ENCODE measurements at places on chromosomes 6 and 20.

GRCh38 chr20:37651932-37652331, 41.9 kb upstream of the CTNNBL1 start:
- DNase-seq: no peak

DNA sequence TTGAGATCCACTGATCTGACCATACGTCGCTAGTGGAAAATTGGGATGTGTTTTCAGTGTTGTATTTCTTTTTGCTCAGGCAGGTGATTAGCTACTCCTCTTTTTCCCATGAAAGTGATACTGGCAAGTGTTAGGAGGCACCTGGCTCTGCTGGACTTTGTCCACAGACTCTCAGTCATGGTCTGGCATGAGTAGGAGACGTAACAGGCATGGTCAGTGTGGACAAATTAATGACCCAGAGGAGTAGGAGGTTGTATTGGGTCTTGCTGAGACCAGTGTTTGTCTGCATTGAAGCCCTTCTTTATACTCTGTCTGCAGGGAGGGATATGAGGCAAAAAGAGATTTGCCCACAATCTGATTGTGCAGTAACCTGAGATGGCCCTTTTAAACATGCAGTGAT, 178.7 kb downstream of the DTNBP1 start:
- DNase-seq: no peak

DNA sequence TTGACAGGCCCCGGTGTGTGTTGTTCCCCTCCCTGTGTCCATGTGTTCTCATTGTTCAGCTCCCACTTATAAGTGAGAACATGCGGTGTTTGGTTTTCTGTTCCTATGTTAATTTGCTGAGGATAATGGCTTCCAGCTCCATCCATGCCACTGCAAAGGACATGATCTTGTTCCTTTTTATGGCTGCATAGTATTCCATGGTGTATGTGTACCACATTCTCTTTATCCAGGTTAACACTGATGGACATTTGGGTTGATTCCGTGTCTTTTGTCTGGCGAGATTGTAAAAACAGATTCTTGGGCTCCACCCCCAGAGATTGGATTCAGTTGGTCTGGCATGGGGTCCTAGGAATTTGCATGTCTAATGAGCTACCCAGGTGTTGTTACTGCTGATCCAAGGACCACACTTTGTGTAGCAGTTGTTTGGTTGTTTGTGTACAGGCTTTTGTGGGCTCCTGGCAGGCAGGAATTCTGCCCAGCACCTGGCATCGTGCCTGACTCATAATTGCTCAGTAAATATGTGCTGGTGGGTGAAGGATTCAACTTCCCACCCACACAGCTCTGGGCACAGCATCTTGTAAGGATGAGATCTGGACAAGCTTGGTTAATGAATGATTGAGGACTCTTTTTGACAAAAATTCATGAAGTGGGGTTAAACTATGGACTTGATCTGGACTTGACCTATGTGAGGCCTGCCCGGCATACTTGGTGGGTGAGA, 5.2 kb downstream of the TOX2 start:
- no peak for DNase-seq

DNA sequence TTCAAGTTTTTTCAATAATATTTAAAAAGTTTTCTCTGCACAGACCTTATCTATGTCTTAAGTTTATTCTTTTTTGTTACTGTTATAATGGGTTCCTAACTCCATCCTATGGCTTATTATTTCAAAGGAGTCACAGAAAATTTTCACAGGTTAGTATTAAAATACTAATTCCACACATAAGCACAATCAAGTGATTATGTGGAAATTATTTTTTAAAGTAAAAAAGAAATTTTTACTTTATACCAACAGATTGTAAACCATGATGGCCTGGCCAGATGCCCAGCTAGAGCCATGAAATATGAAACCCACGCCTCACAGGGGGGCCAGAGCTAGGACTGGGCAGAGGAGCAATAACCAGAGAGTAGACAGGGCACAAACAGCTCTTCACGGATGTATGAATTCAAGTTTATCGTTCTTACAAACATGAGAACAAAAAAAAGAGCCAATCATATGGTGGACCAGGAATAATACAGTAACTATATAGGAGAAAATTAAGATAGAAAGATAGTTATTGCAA, 34.0 kb downstream of the NUDT3 start:
- DNase-seq: no peak

- DNase-seq: no peak
Measured at GRCh38 chr6:64415926-64416325, 780.3 kb downstream of the PHF3 start.

- no peak for DNase-seq
Measured at GRCh38 chr20:9253006-9253539, 184.2 kb downstream of the PLCB4 start.

DNA sequence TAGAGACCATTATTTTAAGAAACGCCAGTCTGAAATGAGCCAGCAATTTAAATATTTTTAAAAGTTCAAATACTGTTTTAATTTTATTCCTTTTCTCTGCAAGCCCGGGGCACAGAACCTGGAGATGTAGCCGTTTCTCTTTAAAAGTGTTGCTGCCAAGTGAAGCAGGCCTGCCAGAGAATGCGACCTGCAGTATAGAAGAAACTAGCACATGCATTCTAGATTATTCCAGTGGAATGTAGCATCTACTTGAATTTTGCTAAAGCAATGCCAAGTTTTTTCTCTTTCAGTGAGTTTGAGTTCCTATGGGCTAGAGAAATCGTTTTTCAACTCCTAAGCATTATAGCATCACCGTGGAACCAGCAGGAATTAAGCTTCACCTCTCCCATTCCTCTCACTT, 101.3 kb downstream of the QRSL1 start:
- no peak for DNase-seq

GRCh38 chr6:111740506-111740905, 132.7 kb downstream of the FYN start:
- no peak for DNase-seq

DNA sequence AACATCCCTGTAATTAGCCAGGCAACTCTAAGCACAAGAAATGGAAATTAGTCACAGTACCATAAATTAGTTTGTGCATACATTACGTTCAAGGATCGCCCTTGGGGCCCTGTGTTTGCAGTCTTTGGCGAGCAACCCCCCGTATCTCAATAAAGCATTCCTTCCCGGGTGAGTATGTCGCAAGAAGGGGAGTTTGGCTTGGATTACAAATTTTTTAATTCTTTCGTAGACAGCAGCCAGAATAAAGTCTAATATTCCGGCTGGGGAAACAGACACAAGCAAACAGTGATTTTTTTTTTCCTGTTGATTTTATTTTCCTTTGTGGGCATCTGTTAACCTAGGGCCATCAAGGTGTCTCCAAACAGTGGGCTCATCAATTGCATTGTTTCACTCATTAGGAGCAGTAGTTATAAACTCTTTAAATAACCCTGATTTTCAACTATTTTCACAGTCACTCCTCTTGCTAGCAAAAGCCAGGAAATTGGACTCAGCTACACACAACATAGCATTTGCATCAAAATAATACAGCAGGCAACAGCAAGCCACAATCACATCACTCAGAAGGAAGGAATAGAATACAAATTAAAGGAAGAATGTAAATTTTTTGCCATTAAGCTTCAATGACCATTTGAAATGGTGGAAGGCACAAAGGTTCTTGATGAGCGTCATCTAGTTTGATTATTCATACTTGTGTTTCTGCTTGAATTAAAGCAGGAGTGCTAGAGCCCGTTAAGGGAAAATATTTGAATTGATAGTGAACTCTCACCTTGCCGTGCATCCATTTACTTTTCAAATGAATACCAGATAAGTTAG, 85.3 kb downstream of the LINC00237 start:
- no peak for DNase-seq

DNA sequence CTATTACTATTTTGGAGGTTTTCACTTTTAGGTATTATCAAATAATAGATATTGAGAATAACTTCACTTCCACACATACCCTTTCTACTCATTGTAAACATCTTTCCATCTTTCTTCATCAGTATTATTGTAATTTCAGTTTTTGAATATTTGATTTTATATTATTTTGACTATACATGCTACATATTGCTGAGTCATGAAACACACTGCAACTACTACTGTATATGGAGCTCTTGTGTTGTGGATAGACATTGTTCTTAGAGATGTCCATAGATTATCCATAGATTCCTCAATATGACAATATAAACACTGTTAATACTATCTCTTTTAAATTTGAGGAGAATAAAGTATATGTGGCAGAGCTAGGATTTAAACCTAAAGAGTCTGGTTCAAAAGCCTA, 819 bp upstream of the IMPG1 start:
- DNase-seq: no peak

DNA sequence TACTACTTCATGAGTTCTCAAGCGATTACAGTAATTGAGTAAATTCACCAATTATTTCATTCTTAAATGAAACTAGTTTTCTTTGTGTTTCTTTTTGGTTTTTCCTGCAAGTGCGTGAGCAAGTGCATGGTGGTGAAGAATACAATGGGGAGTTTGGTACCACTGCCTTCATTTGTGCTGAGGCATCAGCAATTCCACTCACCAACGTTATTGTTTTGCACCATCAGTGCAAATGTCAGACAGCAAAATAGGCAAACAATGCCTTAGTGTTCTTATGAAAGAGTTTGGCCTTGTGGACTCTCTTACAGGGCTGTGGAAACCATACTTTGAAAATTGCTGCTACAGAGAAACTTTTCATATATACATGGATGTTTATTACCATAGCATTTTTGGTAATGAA, 8.2 kb downstream of the CDH26 start:
- no peak for DNase-seq

- DNase-seq: peak; percentile 49
Measured at GRCh38 chr6:142112451-142113061, 20.2 kb upstream of the GJE1 start.

DNA sequence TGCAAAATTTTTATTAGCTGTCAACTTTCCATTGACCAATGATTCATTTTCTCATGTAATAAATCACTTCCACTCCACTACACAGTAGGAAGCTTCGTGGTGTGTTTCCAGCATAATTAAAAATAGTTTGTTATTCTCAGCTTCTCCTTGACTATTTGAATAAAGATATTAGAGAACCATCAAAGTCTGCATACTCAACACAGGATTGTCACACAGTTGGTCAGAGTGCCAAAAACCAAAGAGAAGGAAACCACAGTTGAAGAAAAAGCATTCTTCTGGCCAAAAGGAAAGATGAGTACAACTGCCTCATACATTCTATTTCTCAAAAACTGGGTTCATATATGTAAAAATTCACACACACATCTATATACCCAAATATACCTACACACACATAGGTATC, 455.1 kb upstream of the HSF2 start:
- no peak for DNase-seq

DNA sequence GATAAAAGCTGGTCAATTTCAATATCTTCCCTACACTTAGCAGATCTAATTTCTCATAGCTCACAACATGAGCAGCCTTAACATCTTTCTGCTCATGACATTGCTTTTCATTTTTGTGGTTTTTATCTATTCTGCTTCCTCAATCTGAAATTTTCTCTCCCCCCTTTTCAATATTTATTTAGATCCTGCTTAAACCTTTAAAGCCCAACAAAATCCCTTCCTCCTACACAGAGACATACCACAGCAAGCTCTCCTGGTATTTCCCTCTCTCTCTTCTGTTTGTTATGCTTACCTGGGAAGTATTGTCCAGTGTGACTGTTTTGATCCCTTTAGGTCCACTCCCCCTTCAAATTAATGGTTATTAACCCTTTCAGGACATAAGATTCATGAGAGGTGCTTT, 582.5 kb downstream of the RFPL4B start:
- no peak for DNase-seq

DNA sequence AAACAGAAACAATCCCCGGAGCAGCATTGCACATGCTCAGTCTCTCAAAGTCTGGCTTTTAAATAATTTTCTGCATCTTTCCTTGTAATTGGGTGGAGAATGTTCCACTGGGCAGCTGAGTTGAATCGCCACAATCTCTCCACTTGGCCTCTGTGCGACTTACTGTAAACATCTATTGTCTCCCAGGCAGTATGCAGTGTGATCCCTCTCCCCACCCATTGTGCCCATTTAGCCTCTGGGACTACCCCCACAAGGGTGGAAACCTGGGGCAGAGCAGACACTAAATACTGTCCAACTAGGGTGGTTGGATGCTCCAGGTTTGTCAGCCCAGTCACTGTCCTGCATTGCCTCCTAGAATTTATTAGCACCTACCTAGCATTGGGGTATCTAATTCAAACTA, 96.2 kb downstream of the JARID2 start:
- no peak for DNase-seq

- DNase-seq: no peak
Measured at GRCh38 chr6:114049367-114049966, 78.5 kb upstream of the HDAC2 start.

- DNase-seq: no peak
Measured at GRCh38 chr6:30712441-30712945, 4.6 kb downstream of the MDC1 start.

- DNase-seq: peak; percentile 28
Measured at GRCh38 chr6:30883685-30884520, at the start of gene DDR1. Gene DDR1, plus strand, starts transcription at chr6:30884519. Its CDS starts 4,211 bp downstream, at chr6:30888730.

GRCh38 chr20:32006841-32007786, 3.1 kb upstream of the CCM2L start:
- no peak for DNase-seq

- DNase-seq: no peak
Measured at GRCh38 chr6:15841937-15842726, 179.3 kb upstream of the DTNBP1 start.

GRCh38 chr6:2782825-2783187, 17.6 kb downstream of the WRNIP1 start:
- DNase-seq: no peak

DNA sequence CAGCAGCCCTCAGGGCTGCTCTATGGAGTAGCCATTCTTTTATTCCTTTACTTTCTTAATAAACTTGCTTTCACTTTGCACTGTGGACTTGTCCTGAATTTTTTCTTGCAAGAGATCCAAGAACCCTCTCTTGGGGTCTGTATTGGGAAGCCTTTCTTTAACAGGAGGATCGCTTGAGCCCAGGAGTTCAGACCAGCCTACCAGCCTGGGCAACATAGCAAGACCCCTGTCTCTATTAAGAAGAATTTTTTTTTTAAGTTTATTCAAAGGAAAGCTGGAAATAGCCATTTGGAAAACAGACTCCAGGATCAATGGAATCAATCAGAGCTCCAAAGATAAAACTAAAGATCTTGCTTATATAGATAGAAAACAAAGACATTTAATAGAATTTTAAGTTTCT, 29.1 kb downstream of the OR2B2 start:
- DNase-seq: no peak

- no peak for DNase-seq
Measured at GRCh38 chr6:24908650-24909035, 27.1 kb downstream of the RIPOR2 start.

- DNase-seq: no peak
Measured at GRCh38 chr6:90105506-90106170, 191.0 kb downstream of the BACH2 start.

DNA sequence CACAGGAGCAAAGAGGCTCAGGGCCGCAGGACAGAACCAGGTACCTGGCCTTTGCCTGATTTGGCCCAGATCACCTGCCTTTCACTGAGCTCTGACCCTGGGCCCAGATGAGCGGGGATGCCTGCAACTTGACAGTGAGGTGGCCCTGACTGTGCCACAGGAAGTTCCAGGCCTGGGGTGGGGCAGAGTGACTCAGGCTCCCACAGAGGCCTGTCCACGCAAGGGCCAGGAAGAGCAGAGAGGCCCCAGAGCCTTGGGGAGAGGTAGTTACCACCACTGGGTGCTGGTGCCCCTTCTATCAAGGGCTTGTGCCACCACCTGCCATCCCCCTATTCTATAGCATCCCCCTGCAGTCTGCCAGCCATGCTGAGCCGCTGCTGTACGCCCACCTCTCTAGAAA, 4.1 kb upstream of the NOL4L start:
- DNase-seq: no peak

Data from activated CD8-positive, alpha-beta memory T cell treated with anti-CD3 and anti-CD28 coated beads for 1 hour (primary cell).